CD14-positive monocyte (primary cell): ENCODE measurements at places on chromosomes 7 and 10. TPM values are rescaled to one million over a fixed set of nuclear protein-coding genes. Genes with fewer than 3 reads are reported as not detected.

Gene CPA4
- polyA plus RNA-seq: not detected in 2 replicates

Gene IKZF1
- polyA plus RNA-seq: 80.2 TPM

Gene CDC14C
- polyA plus RNA-seq: not detected

Gene ITGB8
- polyA plus RNA-seq: 0.19 TPM

- no peak for DNase-seq
- H3K4me1 ChIP-seq: no peaks in the 10 kb centered on the region
- H3K27me3 ChIP-seq: no peaks in the 10 kb centered on the region
- H3K4me3 ChIP-seq: no peak overlapping the region
- no peaks in the 10 kb centered on the region for H3K36me3 ChIP-seq
- H3K27ac ChIP-seq: no peak overlapping the region
These were observed 6.8 kb upstream of the COMMD3 start for GRCh38 chr10:22309180-22310000.

DNA sequence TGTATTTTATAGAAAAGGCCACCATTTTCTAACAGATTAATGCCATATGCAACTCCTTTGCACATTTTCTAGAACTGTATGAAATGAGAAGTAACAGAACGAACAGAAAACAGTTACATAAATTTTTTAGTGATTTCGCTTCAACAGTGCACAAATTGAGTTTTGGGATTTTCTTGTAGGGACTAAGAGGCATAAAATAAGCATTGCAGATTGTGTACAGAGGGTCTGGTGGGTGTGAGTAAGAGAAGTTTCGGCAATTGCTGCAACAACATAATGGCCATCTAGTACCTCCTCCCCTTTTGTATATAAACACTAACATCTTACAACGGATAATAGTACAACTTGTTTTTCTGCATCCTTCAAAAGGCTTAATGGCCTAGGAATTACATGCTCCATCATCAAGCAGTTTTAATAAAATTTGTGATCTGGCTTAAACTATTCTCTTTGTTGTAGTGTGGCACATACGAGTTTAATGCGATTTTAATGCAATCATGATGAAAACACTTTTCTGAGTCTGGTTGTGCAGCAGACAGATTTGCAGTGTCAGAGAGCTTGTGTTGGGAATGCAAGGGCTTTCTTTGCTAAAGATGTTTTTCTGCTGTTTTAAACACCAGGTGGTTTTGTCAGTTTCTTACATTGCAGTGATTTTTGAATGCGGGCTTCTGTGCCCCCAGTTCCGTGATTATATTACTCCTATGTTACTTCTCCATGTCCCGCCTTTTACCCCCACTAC is 2.9 kb downstream of the GLCCI1 start:
- H3K4me3 ChIP-seq: no peak overlapping the region
- no peaks in the 10 kb centered on the region for H3K36me3 ChIP-seq
- peaks cover 29% of the 10 kb centered on the region for H3K4me1 ChIP-seq
- no peak overlapping the region for H3K27ac ChIP-seq
- peaks cover 12% of the 10 kb centered on the region for H3K27me3 ChIP-seq

- H3K4me3 ChIP-seq: no peak overlapping the region
- H3K27ac ChIP-seq: no peak overlapping the region
- no peaks in the 10 kb centered on the region for H3K4me1 ChIP-seq
- no peaks in the 10 kb centered on the region for H3K27me3 ChIP-seq
- H3K36me3 ChIP-seq: no peaks in the 10 kb centered on the region
- no peak for DNase-seq
These were observed 15.6 kb upstream of the SEPTIN7 start for GRCh38 chr7:35785250-35785649.

GRCh38 chr10:93097386-93097785 is 23.7 kb downstream of the CYP26A1 start:
- no peak overlapping the region for H3K4me3 ChIP-seq
- DNase-seq: no peak
- H3K27me3 ChIP-seq: no peaks in the 10 kb centered on the region
- H3K4me1 ChIP-seq: no peaks in the 10 kb centered on the region
- no peak overlapping the region for H3K27ac ChIP-seq

DNA sequence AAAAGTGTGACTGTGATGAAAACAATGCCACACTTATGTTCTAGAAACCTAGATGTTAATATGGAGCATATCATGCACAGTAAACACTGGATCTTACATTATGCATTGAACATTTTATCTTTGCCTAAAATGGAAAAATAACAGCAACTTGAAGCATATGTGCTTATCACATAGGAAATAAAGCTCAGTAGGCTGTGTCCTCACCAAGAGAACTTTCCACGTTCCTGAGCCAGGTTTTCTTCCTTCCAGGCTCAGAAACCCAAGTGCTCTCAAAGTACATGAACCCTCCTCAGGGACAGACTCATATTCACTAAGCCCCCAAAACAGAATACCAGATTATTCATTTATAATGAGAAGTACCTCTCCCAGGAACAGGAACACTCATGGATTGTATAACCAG is 79.4 kb upstream of the PRKAR2B start:
- no peaks in the 10 kb centered on the region for H3K4me1 ChIP-seq
- no peak overlapping the region for H3K27ac ChIP-seq
- DNase-seq: no peak
- H3K4me3 ChIP-seq: no peak overlapping the region

- no peaks in the 10 kb centered on the region for H3K27me3 ChIP-seq
- H3K4me3 ChIP-seq: no peak overlapping the region
- DNase-seq: no peak
- H3K4me1 ChIP-seq: no peaks in the 10 kb centered on the region
- H3K36me3 ChIP-seq: no peaks in the 10 kb centered on the region
These were observed 79.2 kb downstream of the COL26A1 start for GRCh38 chr7:101441890-101442289.
